SHP77 treated with DMSO at 0.1 percent for 48 hours (cell line): ENCODE measurements at places on chromosomes 12 and 14.

DNA sequence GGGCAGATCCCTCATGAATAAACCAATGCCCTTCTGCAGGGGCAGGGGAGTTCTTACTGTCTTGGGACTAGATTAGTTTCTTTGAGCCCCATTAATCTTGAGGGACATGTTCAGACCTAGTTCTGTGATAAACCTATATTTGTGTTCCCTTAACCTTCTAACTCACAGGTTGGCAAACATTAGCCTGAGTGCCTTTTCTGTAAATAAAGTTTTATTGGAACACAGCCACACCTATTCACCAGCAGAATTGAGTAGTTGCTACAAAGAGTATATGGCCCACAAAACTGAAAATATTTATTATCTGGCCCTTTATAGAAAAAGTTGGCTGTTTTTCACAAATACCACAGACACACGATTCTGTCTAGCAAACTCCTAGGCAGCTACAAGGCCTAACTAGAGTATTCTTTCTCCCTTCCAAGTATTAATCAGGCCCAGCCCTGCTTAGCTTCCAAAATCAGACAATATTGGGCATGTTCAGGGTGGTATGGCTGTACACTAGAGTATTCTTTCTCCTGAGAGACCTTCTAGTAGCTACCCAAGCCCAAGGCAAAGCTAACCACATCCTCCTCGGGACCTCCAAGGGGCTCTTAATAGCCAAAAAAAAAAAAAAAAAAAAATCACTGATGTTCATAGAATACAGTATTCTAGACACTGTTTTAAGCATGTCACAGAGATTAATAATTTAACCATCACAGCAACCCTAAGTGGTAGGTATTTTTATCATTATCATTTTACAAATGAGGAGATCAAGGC, 199.3 kb upstream of the PWP1 start:
- DNase-seq: no peak

DNA sequence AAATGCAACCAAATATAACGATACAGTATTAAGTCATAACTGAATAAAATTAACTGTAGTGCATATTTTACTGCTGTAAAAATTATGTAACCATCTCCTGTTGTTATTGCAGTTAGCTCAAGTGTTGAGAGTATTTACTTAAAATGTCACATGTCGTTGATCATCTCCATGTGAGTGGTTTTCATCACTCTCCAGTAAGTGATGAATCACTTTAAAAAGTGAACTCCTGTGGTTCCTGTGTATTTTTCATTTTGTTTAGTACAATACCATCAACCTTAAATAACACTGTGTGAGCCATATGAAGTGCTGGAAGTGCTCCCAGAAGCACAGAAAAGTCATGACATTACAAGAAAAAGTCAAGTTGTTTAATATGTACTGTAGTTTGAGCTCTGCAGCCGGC, 104.7 kb upstream of the SLCO1B1 start:
- no peak for DNase-seq

- no peak for DNase-seq
Observed at GRCh38 chr12:26868447-26869103, 35.6 kb upstream of the ITPR2 start.

- no peak for DNase-seq
Observed at GRCh38 chr14:33738491-33738890, 212.4 kb downstream of the EGLN3 start.

DNA sequence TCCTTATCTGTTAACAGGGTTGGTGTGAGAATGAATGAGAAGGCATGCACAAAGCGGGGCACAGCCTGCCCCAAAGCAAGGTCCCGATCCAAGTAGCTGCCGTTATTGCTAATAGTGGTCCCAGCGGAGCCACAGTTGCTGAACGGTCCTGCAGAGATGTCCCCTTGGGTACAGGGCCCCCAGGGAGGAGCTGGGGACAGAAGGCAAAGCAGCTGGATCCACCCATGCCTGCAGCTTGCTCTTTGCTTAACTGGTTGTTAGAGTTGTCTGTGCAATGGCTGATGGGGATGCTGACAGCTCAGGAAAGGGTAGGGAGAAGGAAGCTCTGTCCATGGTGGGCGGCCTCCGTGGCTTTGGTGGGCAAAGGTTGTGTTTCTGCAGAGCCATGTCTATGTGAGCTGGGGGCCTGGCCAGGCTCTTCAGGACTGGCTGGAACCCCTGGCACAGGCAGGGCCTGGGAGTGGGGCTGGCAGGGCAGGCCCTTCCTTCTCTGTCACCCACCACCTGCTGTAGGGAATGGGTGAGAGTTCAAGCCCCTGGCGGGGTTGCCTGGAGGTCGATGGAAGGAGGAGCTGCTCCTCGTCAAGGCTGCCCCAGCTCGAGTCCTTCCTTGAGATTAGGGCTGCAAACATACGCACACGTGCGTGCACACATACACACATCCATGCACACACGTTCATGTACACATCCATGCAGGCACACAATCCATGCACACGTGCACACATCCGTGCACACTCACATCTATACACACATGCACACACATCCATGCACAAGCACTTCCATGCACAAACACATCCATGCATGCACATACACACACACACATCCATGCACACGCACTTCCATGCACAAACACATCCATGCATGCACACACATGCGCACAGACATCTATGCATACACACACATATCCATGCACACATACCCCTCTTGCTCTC, 35.4 kb downstream of the NOC4L start:
- no peak for DNase-seq

DNA sequence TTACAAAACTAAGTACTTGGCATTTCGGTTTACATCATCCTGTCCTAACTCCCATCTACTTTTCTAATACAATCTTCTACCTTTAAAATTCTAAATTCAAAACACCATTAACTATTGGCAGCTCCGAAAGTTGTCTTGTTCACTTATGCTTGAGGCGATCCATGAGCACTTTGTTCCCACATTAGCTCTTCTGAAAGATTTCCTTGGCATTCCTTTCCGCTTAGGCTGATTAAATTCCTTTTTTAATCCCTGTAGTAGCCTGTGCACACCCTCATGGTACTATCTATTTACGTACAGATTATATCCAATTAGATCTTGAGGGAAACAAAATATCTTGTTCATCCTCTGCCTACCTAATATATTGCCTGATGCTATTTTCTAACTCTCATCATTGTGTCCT, 480.7 kb downstream of the PRKD1 start:
- DNase-seq: no peak

DNA sequence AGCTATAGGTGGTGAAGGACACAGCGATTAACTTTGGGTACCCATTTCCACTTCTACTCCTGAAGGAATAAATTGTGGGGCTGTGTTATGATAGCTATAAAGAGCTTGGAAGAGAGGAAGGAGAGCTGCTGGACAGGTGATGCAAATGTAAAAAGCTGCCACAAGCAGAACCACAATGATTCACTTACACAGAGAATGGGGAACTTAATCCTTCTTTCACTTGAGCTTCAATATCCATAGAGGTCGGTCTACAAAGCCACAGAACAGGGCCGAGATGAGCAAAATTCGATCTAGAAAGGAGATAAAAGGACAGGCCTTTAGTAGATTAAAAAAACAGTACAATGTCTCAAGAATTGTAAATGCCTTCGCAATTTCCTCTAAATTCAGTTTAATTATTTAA, 831.1 kb downstream of the LRFN5 start:
- DNase-seq: no peak

DNA sequence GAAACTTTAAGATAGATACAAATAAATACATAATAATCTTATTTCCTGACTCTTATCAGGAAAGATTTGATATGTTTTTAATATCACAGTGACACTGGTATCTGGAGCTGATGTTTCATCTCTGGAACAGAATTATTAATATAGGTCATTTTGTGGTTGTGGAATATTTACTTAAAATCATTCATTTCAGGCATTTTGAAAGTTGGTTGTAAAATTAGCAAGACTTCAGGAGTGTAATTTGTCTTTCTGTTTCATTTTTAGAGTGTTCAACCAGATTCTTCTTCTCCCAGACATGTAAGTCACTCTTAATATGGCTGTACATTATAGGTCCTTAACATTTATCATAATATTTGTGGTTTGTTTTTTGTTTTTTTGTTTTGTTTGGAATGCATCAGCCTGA, 115.7 kb downstream of the PCNX1 start:
- DNase-seq: no peak

DNA sequence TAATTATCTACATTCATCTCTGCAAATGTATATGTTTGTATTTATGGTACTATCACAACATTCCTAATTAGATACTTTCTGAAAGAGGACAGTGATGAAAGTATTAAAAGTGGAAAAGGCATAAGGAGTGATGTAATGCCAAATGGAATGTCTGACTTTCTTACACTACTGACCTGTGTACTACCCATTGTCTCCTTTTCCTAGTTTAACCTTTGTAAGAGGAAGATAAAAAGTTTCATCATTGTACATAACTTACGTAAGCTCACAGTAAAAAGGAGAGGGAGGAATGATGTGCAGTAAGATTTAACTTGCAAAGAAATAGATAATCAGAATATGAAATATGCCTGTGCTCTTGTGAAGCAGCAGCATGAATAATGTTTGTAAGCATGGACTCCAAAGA, 55.9 kb downstream of the SOX5 start:
- DNase-seq: no peak

DNA sequence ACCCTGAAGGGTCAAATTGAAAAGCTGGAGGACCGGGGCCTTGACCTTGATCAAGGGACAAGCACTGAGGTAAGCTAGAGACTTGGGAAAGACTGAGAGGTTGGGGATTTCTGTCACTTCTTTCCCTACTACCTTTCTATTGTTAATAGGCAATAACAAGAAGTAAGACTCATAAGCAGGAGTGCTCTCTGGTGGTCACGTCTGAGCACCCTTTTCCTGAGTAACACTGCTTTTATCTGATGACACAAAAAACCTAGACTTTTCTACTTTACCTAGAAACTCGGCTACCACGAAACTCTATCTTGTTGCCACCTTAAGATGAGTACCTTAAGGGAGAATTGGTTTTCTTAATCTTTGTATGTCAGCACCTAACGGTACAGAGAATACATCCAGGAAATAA, 35.5 kb upstream of the PPFIBP1 start:
- no peak for DNase-seq

DNA sequence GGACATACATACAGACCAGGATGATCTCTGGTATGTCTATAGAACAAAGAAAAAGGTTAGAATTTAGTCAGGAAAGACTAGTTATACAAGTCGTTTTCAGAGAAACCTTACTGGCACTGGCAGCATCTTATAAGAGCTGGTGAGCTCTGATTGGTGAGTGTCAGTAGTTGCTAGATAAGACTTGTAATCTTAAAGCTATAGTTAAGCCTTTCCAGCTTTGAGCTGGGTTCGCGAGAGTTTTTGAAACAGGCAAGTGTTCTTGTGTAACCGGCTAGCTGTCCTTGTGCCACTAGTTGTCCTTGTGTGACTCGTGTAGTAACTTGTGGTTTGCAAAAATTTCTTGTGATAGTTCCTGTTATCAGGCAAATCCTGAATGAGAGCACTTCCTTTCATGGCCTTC, 740.9 kb downstream of the GALC start:
- DNase-seq: no peak

DNA sequence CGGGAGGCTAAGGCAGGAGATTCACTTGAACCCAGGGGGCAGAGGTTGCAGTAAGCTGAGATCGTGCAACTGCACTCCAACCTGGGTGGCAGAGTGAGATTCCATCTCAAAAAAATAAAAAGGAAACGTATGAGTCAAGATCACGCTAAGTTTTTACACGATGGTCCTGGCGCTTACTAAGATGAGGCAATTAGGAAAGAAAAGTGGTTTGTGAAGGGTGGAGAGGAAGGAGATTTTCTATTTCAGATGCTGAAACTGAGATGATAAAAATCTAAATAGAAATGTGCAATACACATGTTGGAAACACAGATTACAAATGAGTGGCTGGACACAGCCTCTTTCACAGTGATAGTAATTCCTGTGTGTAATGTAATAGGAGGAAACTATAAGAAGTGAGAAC, 63.2 kb downstream of the KDM5A start:
- no peak for DNase-seq

DNA sequence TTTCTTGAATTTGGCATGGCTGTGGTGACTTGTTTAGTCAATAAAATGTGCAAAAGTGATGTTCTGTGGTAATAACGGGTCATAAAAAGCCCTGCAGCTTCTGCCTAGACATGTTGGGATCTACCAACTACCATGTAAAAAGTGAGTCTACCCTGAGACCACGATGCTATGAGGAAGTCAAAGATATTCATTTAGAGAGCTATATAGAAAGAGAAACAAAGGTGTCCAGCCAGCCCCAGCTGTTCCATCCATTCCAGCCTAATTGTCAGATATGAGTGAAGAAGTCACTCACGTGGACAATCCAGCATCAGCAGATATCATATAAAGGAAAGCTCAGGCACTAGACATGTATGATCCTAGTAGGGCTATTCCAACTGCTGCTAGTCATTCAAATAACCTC, 117.2 kb upstream of the SSTR1 start:
- DNase-seq: no peak

DNA sequence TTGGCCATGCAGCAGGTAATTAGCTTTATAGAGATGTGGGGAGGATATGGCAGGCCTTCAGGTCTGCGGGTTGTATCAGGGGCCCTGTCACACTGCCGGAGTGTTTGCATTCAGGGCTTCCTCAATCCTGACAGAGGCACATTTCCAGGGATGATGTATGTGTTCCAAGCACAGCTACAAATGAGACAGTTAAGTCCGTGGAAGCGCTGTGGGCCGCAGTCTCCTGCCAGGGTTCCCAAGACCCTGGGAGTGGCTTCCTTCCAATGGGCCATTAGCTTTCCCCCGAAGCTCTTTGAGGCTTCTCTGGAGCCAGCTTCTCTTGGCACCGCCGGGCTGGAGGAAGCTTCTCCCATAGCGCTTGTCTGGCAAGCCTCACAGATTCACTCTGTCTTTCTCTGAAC, 1524.7 kb upstream of the TMEM132C start:
- no peak for DNase-seq

GRCh38 chr12:80299219-80299618, 144.8 kb upstream of the PTPRQ start:
- DNase-seq: no peak
